Ovary (tissue), 10 donors: ENCODE measurements at places on chromosomes 13 and 19. TPM values are rescaled to one million over a fixed set of nuclear protein-coding genes. Genes with fewer than 3 reads are reported as not detected.

GRCh38 chr19:920051-920864 lies 3.1 kb downstream of the KISS1R start:
- DNase-seq, result peak; percentile 43

- DNase-seq, result no peak
Measured at GRCh38 chr13:50521006-50521830, 322.3 kb downstream of the DLEU7 start.

Gene ZNF497
- 3.7 TPM for total RNA-seq

- no peak for DNase-seq
Measured at GRCh38 chr13:76730220-76730619, 156.0 kb downstream of the KCTD12 start.

DNA sequence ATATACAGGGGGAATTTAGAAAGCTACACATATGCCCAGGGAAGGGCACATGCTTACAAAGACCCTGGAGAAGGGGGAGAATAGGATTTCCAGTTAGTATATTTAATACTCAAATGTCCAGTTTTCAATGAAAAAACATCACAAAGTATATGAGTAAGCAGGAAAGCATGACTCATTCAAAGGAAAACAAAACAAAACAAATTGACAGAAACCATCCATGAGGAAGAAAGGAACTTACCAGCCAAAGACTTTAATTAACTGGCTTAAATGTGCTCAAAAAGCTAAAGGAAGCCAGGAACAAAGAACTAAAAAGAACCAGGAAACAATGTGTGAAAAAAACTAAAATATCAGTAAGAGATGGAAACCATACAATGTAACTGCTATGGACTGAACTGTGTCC lies 716.2 kb upstream of the ARGLU1 start:
- no peak for DNase-seq

Gene ZNF208
- total RNA-seq, result 47.5 TPM

- peak; percentile 84 for DNase-seq
Measured at GRCh38 chr19:33804021-33804799, 7.5 kb downstream of the KCTD15 start.

GRCh38 chr19:6070720-6071485 lies 39.4 kb downstream of the RFX2 start:
- no peak for DNase-seq

- no peak for DNase-seq
Measured at GRCh38 chr13:92158346-92158745, 759.9 kb downstream of the GPC5 start.

Gene KMT5C
- total RNA-seq, result 10.4 TPM

DNA sequence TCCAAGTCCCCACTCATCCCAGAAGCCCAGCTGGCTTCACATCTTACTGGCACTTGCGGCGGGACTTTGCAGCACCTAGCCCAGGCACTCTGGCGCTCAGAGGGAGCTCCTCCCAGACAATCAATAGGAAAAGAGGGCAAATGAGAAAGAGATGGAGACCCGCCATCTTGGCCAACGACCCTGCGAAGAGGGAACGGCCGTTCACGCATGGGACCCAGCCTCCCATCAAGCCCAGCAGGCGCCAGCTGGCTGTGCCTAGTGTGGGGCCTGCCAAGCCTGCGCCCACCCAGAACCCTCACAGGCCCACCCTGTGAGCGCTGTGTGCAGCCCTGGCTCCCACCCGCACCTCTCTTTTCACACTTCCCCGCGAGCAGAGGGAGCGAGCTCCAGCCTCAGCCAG lies 317.8 kb upstream of the SPRY2 start:
- no peak for DNase-seq

Gene ZNF610
- total RNA-seq, result 6.5 TPM

DNA sequence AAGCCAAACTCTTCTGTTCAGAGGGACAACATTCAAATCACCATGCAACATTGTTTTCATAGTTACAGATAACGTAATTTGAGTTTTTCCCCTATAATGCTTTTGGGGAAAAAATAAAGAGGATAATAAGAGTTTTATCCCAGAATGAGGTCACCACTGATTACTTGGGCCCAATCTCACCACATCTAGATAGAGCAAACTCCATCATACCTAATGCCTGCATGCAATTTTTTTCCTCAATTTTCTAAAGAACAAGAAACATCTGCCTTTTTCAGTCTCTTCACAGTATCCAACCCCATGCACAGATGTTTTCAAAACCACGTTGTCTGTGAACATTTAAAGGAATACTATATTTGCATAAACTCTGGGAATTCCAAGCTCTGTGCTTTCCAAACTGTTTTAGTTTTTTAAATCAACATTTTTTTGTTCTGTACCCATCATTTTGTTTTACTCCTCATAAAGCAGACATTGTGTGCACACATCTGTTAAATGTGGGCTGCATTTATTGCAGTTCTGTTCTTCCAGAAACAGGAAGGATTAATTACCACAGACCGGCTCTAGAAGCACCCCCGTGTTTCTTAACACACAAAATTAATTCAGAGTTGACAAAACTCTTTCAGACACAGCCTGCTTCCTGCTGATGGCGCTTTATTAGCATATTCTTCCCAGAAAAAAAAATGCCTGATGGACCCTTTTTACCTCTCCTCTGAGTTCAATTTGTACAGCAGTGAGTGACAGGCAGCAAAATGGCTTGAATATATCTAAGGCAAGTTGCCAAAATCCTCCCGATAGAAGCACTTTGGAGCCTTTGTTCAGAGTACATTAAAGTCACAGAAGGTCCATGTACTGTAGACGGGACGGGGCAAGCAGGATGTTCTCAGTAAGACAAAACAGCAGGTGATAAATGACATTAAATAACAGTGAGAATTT lies 1171.9 kb downstream of the EFNB2 start:
- no peak for DNase-seq

GRCh38 chr19:32317086-32317485 lies 28.3 kb upstream of the ZNF507 start:
- no peak for DNase-seq

DNA sequence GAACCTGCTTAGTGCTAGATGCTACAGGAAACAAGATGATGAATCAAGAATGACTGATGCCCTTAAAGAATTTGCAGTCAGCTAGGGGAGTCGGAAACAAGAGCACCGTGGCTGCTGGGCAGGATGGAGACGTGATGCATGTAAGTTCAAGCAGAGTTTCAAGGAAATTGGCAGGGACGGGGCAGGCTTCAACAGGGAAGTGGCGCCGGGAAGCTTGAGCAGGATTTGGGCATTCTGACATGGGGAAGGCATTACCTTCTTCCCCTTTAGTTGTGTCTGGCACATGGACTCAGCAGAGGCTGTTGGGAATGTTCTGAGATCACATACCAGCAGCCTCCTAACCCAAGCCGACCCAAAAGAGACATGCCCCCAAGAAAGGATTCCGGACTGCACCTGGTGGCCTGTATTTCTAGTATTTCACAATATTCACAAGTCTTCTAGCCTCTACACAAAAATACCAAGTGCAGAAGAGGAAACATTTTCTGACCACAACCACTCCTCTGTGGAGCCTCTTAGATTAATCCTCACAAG lies 138.2 kb downstream of the CRYL1 start:
- no peak for DNase-seq

DNA sequence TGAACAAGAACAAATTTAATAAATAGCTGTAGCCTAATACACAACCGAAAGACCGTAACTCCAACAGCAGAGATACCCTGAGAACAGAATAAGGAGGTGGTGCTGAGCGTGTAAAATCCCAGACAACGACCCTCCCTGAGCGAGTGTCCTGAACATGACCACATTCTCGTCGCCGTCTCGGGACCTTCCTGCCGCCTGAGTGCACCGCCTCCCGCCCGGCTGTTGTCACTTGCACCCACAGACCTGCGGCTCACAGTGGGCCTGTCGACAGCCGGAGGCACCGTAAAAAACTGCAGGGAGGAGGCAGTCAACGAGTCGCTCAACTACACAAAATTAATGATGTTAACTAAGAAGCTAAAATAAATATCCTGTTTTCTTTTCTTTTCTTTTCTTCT lies 35.8 kb upstream of the GRTP1 start:
- DNase-seq, result no peak

- no peak for DNase-seq
Measured at GRCh38 chr19:38277969-38278680, 13.8 kb downstream of the SPINT2 start.

DNA sequence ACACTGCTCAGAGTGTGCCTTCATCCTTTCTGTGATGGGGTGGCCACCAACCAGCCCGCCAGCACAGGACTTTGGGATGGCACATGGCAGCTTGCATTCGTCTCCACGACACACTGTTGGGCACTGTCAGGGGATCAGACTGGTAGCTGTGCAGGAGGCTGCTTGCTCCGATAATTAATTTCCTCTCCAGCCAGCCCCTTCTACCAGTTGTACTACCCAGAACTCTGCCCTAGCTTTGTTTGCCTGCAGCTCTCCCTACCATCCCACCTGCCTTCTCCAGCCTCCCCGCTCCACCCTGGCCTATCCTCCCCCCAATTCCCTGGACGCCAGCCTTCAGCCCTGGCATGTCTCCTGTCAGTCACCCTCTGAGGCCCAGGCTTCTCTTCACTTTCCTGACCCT lies 228.3 kb downstream of the TSHZ3 start:
- DNase-seq, result no peak

Gene MCEMP1
- total RNA-seq, result 0.27 TPM

Gene KCNJ14
- 1.9 TPM for total RNA-seq
